Stimulated activated CD4-positive, alpha-beta T cell treated with anti-CD3 and anti-CD28 coated beads, Interleukin-15, amount 100 ng/mL, for 48 hours (primary cell): ENCODE measurements at places on chromosomes 13 and 19.

DNA sequence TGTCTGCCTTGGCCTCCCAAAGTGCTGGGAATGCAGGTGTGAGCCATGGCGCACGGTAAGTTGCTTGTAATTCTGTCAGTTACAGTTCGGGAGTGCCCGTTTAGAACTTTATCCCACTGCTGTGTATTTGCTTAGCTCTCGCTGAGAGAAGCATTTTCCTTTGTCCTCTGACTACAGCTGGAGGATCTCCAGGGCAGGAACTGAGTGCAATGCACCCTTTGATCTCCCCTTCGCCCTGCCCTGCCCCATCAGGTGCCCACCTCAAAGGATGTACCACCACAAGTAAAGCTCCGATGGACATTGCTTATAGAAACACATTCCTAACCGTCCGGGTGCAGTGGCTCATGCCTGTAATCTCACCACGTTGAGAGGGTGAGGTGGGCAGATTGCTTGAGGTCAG, 6.5 kb downstream of the BRME1 start:
- no peak for DNase-seq

DNA sequence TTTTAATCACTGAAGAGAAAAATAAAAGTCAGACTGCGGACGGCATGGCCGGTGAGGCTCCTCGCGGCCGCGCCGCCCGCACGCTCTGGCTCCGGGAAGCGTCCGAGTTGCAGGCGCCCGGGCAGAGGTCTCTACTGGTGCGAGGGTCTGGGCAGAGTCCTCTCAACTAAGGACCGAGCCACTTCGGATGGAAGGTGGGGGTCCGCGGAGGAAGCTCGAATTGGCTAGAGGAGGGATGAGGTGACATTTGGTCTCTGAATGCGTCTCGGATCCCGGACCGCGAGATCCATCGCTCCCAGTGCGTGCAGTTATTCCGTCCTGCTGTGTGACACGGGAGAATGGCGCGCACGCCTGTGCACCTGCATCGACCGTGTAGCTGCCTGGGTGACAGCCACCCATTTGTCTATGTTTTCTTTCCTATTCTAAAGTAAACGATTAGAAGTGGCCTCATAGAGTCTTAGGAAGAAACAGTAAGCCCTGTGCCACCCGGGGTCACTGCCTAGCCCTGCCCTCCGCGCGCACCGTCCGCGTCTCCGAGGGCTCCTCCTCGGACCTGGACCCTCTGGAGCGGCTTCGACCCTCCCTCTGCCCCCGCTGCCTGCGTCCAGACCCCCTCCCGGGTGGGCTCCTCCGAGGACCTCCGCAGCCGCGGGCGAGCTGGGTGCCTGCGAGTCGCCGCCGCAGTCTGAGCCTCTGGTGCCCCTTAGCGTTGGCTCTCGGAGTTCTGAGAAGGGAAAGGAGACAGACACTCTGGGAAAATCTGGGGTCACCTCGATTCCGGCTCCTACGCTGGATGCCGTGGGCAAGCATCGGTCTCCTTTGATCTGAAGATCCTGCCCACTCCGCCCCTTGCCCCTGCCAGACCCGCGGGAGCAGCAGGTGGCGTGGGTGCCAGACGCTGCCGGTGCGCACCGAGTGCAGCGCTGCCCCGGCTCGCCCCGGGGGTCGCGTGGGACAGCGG, 347.4 kb downstream of the LIG4 start:
- no peak for DNase-seq

DNA sequence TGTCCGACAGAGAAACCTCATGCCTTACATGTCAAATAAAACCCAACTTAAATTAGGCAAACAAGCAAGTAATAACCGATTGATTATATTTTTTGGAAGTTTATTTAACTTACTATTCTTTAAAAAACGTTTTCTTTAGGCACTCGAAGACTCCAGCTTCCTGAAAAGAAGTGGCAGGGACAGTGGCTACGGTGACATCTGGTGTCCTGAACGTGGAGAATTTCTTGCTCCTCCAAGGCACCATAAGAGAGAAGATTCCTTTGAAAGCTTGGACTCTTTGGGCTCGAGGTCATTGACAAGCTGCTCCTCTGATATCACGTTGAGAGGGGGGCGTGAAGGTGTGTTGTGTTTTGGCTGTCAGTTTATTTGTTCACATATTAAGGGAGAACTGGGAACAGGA, 164.4 kb downstream of the LMO7 start:
- no peak for DNase-seq

GRCh38 chr13:23715762-23716235, 145.6 kb downstream of the TNFRSF19 start:
- DNase-seq, result no peak

DNA sequence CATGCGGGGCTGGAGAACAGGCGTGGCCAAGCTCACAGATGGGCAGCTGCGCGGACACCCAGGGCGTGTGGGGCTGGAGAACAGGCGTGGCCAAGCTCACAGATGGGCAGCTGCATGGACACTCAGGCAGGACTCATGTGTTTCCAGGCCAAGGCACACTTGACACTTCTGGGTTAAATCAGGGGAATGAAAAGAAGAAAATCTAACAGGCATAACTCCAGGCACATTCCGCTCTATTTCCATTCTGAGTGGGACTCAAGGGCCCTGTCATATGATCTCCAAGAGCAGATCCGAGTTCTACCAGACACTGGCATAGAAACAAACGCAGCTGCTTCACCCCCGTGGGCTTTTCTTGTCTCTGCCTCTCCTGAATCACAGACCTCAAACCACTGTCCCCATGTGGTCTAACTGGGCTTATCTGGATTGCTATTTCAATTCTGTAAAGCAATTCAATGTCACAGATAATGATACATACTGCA, 17.4 kb upstream of the C13orf46 start:
- DNase-seq, result no peak

- DNase-seq, result no peak
Observed at GRCh38 chr19:1756705-1757465, 3.6 kb downstream of the ONECUT3 start.
